ENCODE measurements at places on chromosomes 12 and 14. TPM values are rescaled to one million over a fixed set of nuclear protein-coding genes. Genes with fewer than 3 reads are reported as not detected.

Gene SPX
- 0.31 TPM for total RNA-seq

Gene CARMIL3
- total RNA-seq = 0.56 TPM

Gene CDC42BPB
- 2.0 TPM for total RNA-seq

Gene EEA1
- total RNA-seq = 17.5 TPM

Gene CPNE6
- total RNA-seq = not detected

Gene TXNDC16
- total RNA-seq = 8.1 TPM

Gene BIN2
- total RNA-seq = 34.2 TPM

Gene METTL25
- total RNA-seq = 5.7 TPM

Gene TMEM119
- total RNA-seq = 0.12 TPM

Gene DNAH10
- 0.22 TPM for total RNA-seq

Gene P2RX2
- total RNA-seq = not detected

Gene LRRC23
- total RNA-seq = 4.1 TPM

Gene SLC10A1
- total RNA-seq = not detected

Gene NRXN3
- not detected for total RNA-seq

Gene SAMD15
- 0.34 TPM for total RNA-seq

Gene ABCB9
- total RNA-seq = 3.6 TPM

Gene PPP1R1A
- not detected for total RNA-seq

Gene KCNH3
- total RNA-seq = 10.9 TPM

Gene TMEM63C
- total RNA-seq = 0.89 TPM

Gene SLC25A47
- total RNA-seq = not detected

Gene BCL2L14
- total RNA-seq = 3.1 TPM

Gene PLEKHG3
- not detected for total RNA-seq

Gene KRT7
- 6.5 TPM for total RNA-seq

Gene SLCO1B1
- not detected for total RNA-seq

Gene SBNO1
- 50.9 TPM for total RNA-seq

Gene GPRC5D
- not detected for total RNA-seq

Gene TSPAN19
- total RNA-seq = not detected

Gene RDH5
- total RNA-seq = 4.2 TPM

Gene CLEC7A
- not detected for total RNA-seq

Gene C12orf75
- total RNA-seq = 57.5 TPM

Gene PROX2
- total RNA-seq = 0.87 TPM

Gene CBLN3
- total RNA-seq = 5.5 TPM

Gene CATSPERB
- total RNA-seq = 0.18 TPM

Gene BEGAIN
- total RNA-seq = 6.6 TPM

Gene SYNE3
- total RNA-seq = 38.0 TPM

Gene RERG
- not detected for total RNA-seq

Gene KRT83
- not detected for total RNA-seq

Gene ADAM20
- 0.12 TPM for total RNA-seq

Gene OTOGL
- total RNA-seq = not detected

Gene REP15
- 0.33 TPM for total RNA-seq

Gene ACTR6
- total RNA-seq = 27.1 TPM

Gene DEPDC4
- total RNA-seq = 2.8 TPM
